ENCODE measurements at places on chromosomes 4 and X.

DNA sequence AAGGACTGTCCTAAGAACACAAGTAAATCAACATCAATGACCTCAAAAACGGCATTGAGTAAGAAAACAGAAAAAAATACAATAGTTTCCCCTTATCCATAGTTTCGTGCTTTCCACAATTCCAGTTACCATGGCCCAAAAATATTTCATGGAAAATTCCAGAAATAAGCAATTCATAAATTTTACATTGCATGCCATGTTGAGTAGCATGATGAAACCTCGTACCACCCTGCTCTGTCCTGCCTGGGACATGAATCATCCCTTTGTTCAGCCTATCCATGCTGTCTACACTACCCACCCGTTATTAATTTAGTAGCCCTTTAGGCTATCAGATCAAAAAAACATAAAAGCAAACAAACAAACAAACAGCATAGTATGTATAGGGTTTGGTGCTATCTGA is 51.1 kb downstream of the KLF3 start:
- DNase-seq, result no peak

- no peak for DNase-seq
Measured at GRCh38 chrX:55340896-55341433, 76.2 kb upstream of the PAGE3 start.

DNA sequence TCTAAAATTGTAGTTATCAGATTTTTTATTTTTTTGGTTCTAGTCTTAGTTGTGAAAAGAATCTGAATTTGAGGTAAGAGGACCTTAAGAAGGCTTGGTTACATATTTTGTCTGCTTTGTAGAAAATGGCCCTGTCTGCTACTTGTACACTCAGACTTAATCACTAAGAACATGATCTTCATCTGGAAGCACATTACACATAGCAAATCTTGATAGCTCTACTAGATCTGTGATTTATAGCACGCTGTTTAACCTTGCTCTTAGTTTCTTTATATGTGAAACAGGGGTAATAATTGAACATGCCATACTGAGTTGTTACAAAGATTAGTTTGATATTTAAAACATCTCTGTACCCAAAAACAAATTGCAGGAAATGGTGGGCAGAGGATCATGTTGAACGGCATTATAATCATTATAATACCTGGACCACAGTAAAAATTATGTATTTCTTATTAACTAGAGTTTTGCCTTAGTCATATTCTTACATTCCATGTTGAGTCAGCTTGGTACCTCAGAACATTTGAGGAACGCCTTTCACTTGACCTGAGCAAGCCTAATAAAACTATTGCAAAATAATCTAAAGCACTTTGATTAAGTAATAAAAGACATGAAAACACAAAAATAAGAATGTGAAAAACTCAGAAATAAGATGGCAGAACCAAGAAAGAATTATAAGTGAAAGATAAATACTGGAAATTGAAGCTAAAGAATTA is 738.0 kb upstream of the AADAT start:
- no peak for DNase-seq

- DNase-seq, result no peak
Measured at GRCh38 chrX:17038681-17039161, 92.3 kb downstream of the REPS2 start.

DNA sequence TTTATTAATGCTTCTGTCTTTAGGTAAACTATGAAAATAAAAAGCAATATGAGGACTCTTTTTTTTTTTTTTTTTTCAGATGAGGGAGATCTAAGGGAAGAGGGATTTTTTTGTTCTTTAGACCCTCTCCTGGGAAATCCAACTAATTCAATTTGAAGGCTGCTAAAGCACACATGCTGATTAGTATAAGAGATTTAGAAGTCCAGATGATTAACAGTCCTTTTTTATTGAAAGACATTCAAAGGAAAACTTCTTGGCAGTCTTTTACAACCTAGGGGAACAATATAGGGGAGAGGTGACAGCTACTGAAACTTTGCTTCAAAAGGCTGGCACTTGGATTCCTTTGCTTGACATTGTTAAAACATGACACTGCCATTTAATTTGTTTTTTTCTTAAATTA is 602.5 kb downstream of the RAPGEF2 start:
- no peak for DNase-seq
